ENCODE measurements at places on chromosomes 2 and 18.

GRCh38 chr18:79507076-79507545 is 111.4 kb downstream of the NFATC1 start:
- no peak for DNase-seq

DNA sequence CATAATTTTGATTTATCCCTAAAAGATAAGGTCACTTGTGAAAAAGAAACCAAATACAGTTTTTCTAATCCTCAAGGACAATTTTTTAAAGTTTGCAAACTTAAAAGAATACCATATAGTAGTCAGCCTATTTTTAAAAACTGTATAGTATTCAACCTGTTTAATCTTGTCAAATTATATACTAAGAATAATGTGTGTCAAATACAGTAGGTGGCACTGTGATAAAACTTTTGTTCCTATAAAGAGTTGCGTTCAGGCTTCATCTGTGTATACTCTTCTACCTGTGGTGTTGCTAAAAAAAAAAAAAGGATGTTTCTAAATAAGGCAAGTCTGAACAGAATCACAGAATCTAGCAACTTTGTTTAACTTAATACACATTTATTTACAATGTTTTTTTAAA is 68.6 kb downstream of the CCDC138 start:
- no peak for DNase-seq

- DNase-seq, result no peak
These were observed 213.0 kb downstream of the PHLPP1 start for GRCh38 chr18:62928326-62928725.

GRCh38 chr18:48959921-48960920 is 9.5 kb upstream of the SMAD7 start:
- no peak for DNase-seq

DNA sequence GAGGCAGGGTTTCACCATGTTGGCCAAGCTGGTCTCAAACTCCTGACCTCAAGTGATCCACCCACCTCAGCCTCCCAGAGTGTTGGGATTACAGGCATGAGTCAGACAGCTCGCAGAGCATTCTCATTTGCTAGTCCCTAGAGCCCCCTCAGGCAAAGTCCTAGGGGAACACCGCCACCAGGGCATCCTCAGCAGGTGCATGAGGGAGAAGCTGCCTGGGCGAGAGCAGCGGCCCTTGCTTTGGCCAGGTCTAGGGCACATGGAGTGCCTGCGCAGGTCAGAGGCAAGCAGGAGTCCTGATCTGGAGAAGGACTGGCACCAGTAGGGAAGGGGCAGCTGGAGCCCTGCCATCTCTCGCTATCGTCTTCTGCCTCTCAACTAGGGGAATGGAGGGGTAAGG is 32.4 kb downstream of the NGEF start:
- DNase-seq, result no peak

DNA sequence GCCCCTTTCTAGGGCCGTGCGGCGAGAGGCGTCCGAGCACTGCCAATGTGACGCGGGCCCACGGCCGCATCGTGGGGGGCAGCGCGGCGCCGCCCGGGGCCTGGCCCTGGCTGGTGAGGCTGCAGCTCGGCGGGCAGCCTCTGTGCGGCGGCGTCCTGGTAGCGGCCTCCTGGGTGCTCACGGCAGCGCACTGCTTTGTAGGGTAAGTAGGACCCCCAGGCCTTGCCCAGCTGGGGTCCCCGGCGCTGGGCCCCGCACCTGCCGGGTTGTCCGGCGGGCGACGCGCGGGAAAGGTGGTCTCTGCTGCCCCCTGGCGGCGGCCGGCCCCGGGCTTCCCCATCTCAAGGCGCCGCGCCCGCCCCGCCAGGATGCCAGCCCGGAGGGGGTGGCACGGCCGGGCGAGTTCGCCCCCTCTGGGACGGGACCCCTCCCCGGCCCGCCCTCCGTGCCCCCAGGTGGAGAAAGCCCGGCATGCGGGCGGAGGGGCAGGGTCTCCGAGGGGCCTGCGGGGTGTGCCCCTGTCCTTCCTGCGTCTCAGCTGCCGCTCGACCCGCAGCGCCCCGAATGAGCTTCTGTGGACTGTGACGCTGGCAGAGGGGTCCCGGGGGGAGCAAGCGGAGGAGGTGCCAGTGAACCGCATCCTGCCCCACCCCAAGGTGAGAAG is 1.9 kb downstream of the PRSS56 start:
- DNase-seq, result no peak

GRCh38 chr18:8893221-8893620 is 187.9 kb downstream of the MTCL1 start:
- no peak for DNase-seq

- DNase-seq, result no peak
These were observed 267.8 kb upstream of the EPAS1 start for GRCh38 chr2:46029332-46029811.

- no peak for DNase-seq
These were observed 81.5 kb upstream of the LDLRAD4 start for GRCh38 chr18:13136904-13137669.

GRCh38 chr2:235968155-235968554 is 200.0 kb downstream of the GBX2 start:
- DNase-seq, result no peak

- peak; percentile 6 for DNase-seq
These were observed 315.0 kb downstream of the PARD3B start for GRCh38 chr2:204860274-204860673.

DNA sequence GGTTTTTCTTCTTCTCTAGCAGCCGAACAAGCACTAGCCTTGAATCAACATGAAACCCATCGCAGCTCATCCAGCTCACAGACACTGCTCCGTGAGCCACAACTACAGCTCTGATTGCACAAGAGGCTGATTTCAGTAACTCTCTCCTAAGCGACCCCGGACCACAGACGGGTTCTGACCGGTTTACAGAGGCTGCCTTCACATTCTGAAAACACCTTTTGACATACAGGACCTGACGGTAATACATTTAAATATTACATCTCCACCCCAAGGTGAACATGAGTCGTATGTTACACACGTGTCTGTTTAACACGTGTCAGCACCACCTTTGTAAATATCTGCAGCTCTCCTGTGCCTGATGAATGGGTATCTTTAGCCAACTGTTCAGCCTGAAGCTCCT is 120.7 kb downstream of the TMEM18 start:
- DNase-seq, result no peak

DNA sequence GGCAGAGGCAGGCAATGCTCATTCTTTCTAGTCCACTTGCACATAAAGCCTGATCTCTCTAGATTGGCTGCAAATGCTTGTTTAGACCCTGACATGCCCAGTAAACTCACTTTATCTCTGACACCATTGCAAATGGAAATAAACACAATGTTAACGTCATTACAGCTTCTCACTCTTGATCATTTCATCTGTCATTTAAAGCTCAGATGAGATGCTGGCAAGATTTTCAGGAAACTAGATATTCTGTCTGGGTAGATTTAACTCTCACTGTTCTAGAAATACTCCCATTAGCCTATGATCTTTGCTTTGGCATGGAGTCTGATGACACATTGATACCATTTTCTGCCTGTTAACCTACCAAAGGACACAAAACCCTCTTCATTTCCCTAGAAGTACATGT is 320.7 kb upstream of the HNRNPA3 start:
- no peak for DNase-seq

- DNase-seq, result no peak
These were observed 78.8 kb upstream of the PELI1 start for GRCh38 chr2:64223055-64223454.

DNA sequence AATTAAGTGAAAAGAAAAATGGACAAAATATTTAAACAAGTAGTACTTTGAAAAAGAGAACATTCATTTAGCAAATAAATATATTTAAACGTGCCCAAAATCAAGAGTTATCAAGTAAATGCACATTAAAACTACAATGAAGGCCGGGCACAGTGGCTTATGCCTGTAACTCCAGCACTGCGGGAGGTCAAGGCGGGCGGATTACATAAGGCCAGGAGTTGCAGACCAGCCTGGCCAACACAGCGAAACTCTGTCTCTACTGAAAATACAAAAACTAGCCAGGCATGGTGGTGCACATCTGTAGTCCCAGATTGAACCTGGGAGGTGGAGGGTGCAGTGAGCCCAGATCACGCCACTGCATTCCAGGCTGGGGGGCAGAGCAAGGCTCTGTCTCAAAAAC is 9.8 kb downstream of the STAM2 start:
- no peak for DNase-seq

DNA sequence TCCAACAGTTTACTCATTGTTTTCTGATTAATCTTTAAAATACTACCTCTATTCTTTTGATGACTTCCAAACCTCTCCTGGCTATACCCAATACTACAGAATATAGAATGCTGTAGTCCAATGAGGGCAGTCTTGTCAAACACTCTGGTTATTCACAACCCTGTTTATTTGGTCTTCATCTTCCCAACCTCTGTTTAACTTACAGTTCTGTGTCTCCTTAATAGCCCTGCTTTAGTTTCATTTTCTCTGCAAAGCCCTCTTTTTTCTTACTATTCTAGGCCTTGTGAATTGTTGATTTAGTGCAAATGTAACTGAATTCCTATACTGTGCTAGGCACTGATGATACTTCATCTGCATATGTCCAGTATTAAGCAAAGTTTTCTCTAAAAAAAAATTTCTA is 40.0 kb downstream of the ACVR2A start:
- DNase-seq, result no peak

Measured in C1 segment of cervical spinal cord (tissue), 14 donors.